ENCODE measurements at places on chromosomes 16 and 17. TPM values are rescaled to one million over a fixed set of nuclear protein-coding genes. Genes with fewer than 3 reads are reported as not detected.

DNA sequence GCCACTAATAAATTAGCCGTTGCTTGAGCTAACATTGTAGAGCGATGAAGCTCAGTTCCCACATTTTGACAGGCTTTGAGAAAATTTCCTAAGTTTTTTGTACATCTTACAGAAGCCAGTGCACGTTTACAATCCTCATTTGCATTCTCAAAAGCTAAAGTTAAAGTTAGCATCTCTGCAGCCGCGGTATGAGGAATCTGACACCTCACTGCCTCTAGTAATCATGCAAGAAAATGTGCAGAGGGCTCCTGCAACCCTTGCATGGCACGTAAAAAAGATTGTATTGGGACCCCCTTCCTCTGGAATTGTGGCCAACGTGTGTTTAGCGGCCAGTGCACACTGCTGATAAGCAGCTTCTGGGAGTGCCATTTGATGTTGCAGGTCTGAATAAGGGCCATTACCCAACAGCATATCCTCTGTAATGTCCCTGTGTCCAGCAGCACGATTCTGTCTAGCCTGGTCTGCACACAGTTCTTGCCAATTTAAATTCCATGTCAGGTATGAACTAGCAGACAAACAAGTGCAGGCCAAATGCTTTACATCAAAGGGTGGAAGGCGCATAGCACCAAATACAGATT is 12.4 kb upstream of the ZNF689 start:
- no peak for DNase-seq
- no peak overlapping the region for H3K4me3 ChIP-seq

KRTAP2-2 gene
- not detected for polyA plus RNA-seq

- H3K36me3 ChIP-seq = no peaks in the 10 kb centered on the region
- no peaks in the 10 kb centered on the region for H3K27me3 ChIP-seq
- DNase-seq = no peak
- H3K4me1 ChIP-seq = peaks cover 60% of the 10 kb centered on the region
These were observed 18.1 kb downstream of the SOCS3 start for GRCh38 chr17:78341559-78342448.

DNA sequence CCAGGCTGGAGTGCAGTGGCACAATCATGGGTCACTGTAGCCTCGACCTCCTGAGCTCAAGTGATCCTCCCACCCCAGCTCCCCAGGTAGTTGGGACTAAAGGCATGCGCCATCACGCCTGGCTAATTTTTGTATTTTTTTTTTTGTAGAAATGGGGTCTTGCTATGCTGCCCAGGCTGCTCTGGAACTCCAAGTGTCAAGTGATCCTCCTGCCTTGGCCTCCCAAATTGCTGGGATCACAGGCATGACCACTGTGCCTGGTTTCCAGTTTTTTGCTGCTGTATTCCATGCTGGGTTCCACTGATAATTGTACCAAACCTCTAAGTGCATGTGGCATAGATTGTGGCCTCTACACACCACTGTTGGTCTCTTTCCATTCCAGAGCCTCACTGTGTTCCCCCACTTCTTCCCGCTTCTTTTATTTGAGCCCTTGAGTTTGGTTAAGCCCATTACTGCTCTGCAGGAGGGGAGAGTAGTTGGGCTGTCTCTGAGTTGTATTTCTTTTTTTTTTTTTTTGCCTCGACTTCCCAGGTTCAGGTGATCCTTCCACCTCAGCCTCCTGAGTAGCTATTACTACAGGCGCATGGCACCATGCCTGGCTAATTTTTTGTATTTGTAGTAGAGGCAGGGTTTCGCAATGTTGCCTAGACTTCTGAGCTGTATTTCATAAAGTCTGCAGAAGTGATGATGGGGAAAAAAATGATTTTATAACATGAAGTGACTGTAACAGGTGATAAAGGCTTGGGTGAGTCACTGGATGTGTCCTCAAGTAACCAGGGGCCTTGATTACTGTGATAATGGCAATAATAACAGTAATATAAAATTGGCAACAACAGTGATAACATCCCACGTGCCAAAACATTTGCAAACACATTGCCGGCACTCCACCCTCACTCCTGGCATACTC is 30.0 kb downstream of the EEF2K start:
- H3K4me1 ChIP-seq = peaks cover 8% of the 10 kb centered on the region
- no peak for DNase-seq
- H3K4me3 ChIP-seq = no peak overlapping the region
- H3K36me3 ChIP-seq = peaks cover 4% of the 10 kb centered on the region

KRT39 gene
- polyA plus RNA-seq = not detected

All from GM12878 (cell line).